ENCODE measurements at places on chromosomes 2 and 18. TPM values are rescaled to one million over a fixed set of nuclear protein-coding genes. Genes with fewer than 3 reads are reported as not detected.

The GRHL1 gene
- 1.1 TPM for polyA plus RNA-seq

The EGR4 gene
- polyA plus RNA-seq = not detected

The ANKRD30B gene
- polyA plus RNA-seq = 0.57 TPM

The COL4A3 gene
- polyA plus RNA-seq = 35.1 TPM

The DUSP19 gene
- 1.0 TPM for polyA plus RNA-seq

The CD302 gene
- polyA plus RNA-seq = 44.1 TPM
